ENCODE measurements at places on chromosomes 2 and 18.

DNA sequence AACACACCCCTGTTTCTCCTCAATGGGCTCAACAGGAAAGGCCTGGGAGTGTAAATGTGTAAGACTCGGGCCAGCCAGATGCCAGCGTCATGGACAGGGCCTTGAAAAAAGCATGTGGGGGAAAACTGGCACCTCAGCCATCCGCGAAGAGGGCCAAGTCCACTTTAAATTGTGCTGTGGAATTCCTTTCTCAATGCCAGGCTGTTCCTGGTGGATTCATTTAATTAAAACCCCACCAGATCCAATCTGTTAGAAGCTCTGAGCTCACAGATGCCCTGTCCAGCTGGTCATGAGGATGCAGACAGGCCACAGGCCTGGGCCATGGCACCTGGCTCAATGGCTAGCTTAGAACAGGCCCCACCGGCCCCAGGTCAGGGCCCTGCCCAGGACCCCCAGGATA, 24.8 kb downstream of the KCNK3 start:
- no peak for DNase-seq

GRCh38 chr2:203623096-203623495, 83.3 kb upstream of the CD28 start:
- DNase-seq: peak; percentile 97

GRCh38 chr2:172704072-172704936, 31.3 kb upstream of the RAPGEF4 start:
- DNase-seq: peak; percentile 36

GRCh38 chr2:47844162-47844561, 61.2 kb downstream of the MSH6 start:
- no peak for DNase-seq

Measured in cardiac fibroblast (primary cell).